AG08395 (cell line): ENCODE measurements at places on chromosomes 3 and 15.

DNA sequence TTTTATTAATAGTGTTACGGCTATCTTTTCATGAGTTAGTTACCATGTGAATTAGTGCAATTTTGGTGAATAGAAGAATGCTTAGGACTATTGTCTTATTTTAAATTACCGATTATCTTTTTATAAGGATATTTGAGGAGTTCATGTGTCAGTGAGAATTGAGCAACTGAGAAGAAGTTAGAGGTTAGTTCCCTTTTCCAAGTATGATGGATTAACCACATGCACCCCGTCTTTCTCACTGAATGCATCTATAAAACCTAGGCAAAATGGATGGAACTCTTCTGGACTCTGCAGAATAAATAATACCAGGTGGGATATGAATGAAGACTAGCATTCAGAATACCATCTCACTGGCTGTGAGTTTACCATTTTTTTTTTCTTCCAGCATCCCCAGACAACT is 74.3 kb downstream of the TCF12 start:
- DNase-seq = no peak

DNA sequence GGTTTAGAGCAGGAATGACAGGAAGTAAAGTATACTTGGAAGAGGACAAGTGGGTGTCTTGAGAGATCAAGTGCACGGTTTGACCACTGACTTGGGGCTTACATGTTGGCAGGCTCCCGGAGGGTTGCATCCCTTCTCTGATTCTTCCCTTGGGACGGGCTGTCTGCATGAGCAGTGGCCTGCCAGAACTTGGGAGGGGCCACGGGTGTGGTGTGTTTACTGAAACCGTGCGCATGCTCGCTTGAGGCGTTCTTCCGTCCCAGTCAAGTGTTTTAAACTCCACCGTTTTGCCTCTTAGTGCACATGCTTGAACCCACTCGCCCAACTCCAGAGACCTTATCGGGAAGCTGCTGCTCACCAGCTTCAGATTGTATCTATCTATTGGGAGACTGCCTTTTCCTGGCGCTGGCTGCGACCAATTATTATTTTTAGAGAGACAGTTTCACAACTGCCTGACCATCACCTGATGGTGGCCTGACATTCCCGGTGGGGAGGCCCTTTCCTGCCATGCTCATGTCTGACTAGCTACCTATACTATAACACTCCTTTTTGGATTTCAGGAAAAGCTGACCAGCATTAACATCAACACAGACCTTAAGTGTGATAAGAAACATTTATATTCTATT is 14.9 kb upstream of the C3orf22 start:
- DNase-seq = no peak

DNA sequence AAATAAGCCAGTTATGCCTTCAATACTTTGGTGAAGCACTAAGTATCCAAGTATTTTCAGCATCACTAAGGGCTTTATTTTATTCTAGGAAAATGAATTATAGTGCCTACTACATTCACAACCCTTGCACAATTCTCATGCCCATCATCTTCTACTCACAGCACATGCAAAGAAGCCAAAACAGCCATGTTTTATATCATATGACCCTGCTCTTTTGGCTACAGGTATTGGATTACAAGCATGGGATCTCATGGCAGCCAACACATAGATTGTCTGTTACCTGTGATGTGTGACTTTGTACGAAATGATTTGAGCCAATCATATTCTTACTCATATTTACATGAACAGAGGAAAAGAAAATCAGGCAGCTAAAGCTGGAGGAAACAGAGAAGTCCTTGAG is 38.6 kb downstream of the STT3B start:
- DNase-seq = no peak

DNA sequence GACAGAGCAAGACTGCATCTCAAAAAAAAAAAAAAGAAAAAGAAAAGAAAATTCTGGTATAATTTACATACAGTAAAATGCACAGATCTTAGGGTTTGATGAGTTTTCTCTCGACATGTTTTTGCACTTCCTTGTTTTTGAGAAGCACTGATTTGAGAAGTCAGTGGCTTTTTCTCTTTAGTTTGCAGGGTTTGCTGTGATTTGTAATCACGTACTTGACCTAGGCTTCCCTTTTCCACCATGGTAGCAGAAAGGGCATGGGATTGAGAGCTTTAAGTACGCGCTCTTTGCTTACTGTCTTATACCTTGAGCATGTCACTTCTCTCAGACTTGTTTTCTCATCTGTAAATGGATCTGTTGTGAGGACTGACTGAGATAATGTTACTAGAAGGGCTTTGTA is 4.1 kb downstream of the VHL start:
- DNase-seq = no peak

DNA sequence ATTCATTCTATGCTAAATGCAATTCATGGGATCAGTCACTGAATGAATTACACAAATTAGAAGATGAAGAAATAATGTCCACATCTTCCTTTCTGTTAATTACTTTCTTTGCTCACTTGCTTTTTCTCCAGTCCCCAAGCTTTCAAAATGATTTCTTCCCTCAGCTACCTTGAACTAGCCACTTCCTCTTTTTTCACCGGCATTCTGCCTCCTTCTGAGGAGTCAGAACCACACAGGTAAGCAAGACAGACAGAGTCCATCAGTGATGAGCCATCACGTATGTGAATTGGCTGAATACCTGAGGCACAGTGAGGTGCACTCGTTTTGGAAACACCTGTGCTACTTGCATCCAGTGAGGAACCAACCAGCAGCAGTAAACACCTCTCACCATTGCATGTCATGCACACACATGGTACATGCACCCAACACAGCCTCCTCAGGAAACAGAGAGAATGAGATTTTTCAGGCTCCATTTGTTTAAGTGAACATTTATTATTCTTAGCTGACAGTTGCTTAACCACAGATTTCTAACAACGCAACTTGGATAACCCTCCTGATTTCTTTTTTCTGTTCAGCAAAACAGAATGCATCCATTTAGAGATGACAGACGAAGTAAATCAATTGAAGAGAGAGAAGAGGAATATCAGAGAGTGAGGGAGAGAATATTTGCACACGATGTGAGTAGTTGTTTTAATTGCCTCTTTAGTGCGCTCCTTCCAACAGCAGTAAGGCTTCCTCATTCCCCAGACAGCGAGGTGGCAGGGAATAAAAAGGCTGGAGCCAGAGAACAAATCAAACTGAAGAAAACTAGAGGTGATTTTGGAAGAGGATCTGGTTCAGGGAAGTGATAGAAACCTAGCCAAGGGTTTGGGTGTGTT is 69.3 kb downstream of the ARPP21 start:
- DNase-seq = no peak

- DNase-seq = no peak
Observed at GRCh38 chr15:84661001-84661400, 3.0 kb upstream of the NMB start.

DNA sequence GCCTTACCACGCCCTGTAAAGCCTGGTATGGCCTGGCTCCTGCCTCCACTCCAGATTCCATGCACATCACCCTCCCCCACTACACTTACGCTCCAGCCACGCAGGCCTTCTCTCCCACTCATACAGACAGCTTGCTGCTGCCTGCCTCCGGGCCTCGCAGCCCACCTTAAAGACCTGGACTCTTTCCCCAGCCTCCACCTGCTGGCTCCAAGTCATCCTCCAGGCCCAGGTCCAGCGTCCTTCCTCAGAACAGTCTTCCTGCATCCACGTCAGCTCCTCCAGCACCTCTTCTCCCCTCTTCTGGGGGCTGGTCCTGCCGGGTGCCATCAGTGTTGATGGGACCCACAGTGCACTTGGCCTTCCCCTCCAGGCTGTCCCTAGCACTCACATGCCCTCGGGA is 75.5 kb downstream of the NUP210 start:
- DNase-seq = no peak

DNA sequence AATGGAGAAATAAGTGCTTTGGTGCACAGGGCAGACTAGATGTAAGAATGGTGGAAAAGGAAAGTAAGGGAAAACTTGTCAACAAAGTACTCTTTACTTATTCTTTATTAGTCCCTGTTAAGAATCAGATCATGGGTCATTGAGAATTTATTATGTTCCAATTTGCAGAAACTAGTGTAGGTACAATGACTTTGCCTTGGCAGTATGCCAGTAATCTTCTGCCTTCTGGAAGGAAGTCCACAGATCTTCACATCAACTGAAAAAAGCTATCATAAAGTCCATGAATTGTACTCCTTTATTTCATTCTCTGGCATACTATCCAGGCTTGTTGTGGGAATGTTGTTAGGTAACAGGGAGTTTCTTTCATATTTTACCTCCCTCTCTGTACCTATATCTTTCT is 88.2 kb upstream of the FLNB start:
- DNase-seq = no peak

DNA sequence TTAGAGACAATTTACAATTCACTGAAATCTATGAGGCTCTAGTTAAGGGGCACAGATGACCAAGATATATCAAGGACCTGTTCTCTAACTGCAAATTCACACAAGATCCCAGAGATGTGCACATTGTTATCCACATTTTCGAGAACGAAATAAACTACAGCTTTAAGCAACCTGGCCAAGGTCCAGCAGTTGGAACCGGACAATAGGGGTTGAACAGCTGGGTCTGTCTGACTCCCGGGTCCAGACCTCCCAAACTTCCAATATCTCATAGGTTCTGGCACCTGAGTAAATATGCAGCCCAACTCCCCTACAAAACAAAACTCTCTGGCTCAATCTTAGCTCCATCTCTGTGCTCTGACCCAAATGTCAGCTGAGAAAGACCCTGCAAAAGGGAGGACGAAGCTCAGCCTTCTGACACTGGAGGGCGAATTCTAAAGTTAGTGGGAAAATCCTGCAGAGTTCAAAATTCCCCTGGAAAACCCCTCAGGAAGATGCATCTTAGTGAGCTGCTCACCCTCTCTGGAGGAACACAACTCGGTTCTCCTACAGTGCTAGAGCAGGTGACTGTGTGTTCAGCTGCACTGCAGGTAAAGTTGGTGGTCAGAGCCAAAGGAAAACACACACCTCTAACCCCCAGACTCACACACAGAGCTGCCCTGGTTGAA is 14.2 kb upstream of the SPATA12 start:
- DNase-seq = no peak

- DNase-seq = no peak
Observed at GRCh38 chr3:186932281-186933181, 2.2 kb downstream of the ST6GAL1 start.

GRCh38 chr3:181512787-181513186 is 198.9 kb upstream of the SOX2 start:
- no peak for DNase-seq
